NCI-H1417 treated with DMSO at 0.1 percent for 48 hours (cell line): ENCODE measurements at places on chromosomes 12 and 14.

- no peak for DNase-seq
Measured at GRCh38 chr12:132159555-132160003, 15.3 kb downstream of the NOC4L start.

- DNase-seq: peak; percentile 100
Measured at GRCh38 chr12:49188916-49189367, at the start of gene TUBA1A. Gene TUBA1A, minus strand, starts transcription at chr12:49189080. Its CDS starts 101 bp downstream, at chr12:49188979.

DNA sequence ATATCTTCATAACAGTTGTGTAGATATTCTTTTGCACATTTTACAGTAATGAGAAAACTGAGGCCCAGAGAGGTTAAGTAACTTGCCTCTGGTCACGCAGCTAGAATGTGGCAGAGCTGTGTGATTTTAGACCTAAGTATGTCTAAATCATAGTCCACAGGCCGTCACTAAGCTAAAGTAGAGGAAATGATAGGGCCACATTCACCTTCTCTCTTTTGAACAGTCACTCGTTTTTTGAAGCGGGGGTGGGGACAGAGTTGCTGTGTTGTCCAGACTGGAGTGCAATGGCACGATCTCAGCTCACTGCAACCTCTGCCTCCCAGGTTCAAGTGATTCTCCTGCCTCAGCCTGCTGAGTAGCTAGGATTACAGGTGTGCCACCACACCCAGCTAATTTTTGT lies 68.5 kb downstream of the RASSF3 start:
- DNase-seq: no peak

DNA sequence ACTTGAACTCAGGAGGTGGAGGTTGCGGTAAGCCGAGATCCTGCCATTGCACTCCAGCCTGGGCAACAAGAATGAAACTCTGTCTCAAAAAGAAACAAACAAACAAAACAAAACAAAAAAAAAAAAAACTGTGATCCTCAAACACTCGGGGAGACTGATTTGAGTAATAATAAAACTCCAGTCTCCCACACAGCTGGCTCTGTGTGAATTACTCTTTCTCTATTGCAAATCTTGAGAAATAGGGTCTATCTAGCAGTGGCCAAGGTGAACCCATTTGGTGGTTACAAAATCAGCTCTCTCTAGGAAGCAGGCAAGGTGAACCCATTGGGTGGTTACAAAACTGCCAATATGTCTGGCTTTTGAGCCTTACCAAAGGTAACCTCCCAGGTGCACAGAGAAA lies 6.0 kb upstream of the ACOT6 start:
- no peak for DNase-seq

GRCh38 chr12:122856999-122857671 lies 21.9 kb downstream of the HIP1R start:
- DNase-seq: no peak

- DNase-seq: no peak
Measured at GRCh38 chr14:99099051-99099787, 172.8 kb downstream of the BCL11B start.

- DNase-seq: no peak
Measured at GRCh38 chr12:69884386-69884785, 59.4 kb downstream of the MYRFL start.

DNA sequence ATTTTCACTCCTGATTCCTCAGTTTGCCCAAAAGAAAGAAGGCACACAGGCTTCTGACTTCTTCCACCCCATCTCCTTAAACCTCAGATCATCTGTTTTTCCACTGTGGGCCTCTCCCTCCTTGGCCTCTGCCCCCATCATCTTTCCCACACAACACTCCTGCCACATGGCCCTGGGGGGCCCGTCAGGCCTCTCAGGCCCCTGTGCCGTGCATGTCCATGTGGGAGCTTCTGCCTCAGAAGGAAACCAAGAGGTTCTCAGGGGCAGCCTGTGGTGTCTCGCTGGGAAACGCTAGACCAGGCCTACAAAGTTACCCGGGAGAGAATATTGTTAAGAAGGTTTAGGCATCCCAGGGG lies 8.0 kb downstream of the KLHL33 start:
- no peak for DNase-seq

GRCh38 chr14:51792809-51793208 lies 67.6 kb upstream of the GNG2 start:
- no peak for DNase-seq

DNA sequence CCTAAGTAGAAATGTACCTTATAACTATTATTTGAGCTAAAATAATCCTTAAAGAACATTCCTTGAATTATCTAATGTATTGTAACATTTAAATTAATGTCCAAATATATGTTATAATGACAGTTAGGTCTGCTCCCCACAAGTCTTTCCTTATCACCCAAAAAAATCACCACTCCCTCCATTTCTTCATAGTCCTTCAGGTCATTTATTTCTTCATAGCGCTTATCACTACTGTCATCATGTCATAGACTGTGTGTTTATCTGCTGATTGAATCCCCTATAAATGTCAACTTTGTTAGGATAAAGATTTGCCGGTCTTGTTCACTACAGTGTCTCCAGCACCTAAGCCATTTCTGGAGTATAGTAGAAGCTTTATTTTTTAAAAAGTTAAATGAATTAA lies 12.0 kb downstream of the LUM start:
- no peak for DNase-seq

DNA sequence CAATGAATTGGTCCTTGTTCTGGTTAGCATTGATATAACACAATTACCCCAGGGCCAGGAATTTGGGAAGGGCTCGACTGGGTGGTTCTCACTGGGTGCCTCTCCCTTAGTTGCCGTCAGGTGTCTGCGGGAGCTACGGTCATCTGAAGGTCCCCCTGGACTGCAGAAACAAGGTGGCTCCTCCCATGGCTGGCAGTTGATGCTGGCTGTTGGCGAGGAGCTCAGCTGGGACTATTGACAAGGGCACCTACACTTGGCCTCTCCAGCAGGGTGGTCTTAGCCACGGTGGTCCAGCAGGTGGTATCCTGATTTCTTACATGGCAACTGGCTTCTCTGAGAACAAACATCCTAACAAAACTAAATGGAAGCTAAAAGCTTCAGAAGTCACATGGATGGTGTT lies 41.0 kb upstream of the RGS6 start:
- DNase-seq: no peak

GRCh38 chr12:108939594-108939993 lies 59.7 kb downstream of the DAO start:
- DNase-seq: no peak

DNA sequence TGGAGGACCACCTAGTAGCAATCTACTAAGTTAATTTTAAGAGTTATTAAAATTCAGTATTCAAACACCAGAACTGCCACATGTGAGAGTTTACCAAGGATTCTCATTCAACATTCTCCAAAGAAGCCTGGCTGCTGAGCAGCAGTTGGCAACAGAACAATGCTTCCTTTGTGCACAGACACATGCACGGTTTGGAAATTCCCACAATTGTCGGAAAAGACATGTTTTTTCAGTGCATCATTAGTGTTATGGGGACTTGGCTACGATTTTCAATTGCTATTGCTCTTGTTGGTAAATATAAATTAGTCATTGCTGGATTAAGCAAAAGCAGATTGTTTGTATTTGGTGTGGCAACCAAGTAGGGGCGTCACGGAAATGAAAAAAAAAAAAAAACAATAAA lies 22.2 kb downstream of the ST8SIA1 start:
- DNase-seq: no peak

DNA sequence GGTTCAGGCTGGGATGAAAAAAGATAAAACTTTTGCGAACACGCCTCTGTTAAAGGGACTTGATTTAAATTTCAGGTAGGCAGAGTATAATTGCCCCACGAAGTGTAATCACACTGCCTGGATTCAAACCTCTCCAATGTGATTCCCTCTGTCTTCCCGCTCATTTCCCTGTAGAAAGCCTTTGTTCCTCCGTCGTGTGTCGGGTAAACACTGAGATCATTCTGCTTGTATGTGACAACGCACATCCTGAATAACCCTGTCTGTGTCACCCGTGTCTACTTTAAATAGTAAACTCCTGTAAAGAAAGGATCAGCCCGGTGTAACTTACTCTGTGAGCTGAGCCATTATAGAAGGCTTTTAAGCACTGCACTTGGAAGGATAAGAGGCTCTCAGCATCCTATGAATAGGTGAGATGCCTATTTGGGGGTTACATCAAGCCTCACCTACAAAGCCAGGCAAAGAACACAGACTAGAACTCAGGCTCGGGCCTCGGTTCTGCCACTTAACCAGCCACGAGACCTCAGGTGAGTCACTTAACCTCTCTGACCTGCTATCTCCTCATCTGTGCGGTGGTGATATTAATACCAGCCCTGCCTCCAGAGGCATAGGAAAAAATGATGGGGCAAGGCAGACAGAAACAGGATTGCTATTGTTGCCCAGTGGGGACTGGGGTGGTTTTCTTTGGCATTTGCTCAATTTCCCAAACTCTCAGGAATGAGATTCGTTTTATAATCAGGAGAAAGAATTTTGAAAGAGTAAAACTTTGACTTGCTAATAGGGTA lies 74.2 kb downstream of the RBM19 start:
- DNase-seq: no peak

GRCh38 chr12:98737322-98737712 lies 92.2 kb downstream of the APAF1 start:
- no peak for DNase-seq

DNA sequence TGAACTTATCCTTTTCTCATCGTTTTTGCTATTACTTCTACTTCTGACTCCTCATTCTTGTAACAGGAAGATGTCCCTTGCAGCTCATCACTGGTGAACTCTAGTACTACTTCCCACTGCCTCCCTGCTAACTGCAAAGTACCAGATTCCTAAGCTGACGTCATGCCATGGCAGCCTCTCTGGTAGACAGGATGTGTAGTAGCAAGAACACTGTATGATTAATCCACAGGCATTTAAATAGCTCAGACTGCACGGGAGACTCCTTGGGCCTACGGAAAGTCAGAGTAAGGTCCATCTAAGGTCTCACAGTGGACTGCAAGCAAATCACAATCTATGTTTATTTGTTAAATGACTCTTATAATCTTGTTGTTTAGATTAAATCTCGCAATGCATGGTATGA lies 43.5 kb downstream of the DNAI7 start:
- no peak for DNase-seq

GRCh38 chr14:90454041-90455000 lies 57.5 kb downstream of the CALM1 start:
- DNase-seq: no peak

- no peak for DNase-seq
Measured at GRCh38 chr14:102320033-102320660, 601 bp downstream of the ZNF839 start.

GRCh38 chr12:15629108-15629507 lies 160.1 kb downstream of the EPS8 start:
- no peak for DNase-seq

GRCh38 chr12:53849656-53850055 lies 89.0 kb upstream of the HOXC13 start:
- no peak for DNase-seq

DNA sequence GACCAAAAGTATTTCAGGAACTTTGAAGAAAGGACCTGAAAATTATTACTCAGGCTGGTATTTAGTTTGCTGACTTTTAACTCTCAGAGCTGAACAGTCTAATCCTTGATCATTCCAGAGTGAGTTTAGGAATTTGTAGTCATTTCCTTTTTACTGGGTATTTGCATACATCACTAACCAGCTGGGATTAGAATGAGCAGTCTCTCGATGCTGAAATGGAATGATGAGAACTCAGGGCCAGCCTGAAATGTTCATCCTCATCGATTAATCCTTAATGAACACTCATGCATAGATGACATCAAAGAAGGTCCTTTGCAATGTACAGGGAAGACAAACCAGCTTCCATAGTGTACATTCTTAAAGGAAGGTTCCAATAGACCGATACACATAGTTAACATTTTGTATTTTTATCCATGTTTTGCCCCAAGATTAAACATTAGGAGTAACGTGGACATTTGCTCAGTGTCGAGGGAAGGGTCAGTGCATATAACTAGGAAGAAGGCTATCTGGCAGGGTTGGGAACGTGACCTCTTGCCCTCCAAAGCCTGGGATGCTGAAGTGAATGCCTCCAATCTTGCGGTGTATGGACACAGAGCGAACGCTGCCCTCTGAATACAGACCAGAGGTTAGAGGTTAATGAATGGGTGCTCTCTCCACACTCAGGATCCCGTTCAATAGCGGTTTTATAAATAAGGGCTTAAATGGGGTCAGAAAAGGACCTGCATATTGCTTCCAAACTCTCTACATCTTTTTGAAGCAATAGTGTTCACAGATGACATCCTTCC lies 14.5 kb downstream of the FBXL14 start:
- DNase-seq: no peak

- no peak for DNase-seq
Measured at GRCh38 chr14:50814161-50814560, 16.8 kb downstream of the NIN start.

DNA sequence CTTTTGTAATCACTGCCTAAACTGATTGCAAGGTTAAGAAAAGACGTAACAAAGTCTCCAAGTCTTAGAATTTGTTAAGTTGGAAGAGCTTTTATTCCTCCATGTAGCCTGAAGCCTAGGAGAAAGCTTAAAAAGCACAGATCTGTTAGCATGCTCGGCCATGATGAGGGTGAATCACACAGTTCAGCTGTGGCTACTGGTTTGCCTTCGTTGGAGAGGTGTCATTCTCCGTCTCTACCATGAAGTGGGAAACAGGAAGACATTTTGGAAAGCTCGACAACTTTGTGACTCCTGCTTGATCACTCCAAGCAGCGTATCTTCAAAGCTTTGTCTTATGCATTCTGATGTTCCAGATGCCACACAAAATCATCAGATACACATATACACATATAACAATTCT lies 27.1 kb downstream of the DCP1B start:
- no peak for DNase-seq

DNA sequence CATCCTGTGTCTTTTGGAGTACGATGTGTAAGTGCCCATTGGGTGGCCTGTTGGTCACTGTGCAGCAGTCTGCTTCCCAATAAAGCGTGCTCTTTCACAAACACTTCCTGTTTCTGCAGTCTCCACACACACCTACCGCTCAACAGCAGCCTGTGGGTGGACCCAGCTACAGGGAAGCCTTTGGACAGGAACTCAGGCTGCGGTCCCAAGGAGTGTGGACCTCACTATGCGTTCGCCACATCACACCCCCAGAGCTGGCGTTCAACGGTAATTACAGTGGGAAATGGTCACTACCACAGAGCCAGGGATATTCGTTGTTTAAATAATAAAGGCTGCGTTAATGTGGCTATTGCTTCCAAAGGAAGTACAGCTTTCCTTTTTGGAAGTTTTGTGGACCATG lies 16.2 kb downstream of the PSMC1 start:
- DNase-seq: no peak

DNA sequence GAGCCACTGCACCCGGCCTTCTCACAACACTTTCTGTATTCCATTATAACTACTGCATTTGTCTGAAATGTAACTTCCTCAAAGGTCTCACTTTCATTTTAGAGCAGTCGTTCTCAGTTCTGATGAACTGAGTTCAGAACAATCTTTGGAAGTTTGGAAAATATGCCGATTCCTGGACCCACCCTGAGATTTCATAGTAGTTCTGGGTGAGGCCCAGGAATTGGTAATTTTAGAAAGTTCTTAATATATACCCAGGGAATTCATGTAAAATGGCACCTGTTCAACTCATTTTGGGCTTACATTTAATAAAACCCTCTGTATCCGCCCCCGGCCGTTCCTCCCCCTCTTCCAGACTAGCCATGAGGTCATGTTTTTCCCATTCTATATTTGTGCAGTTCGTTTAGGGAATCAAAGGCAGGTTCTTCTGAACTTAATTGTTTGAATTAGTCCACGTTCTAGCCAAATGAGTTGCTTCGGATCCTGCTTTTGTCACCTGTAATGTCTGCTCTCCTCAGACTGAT lies 5.9 kb downstream of the GSG1 start:
- DNase-seq: no peak
